Urinary bladder (tissue), 4 donors: ENCODE measurements at places on chromosomes 5 and 9. TPM values are rescaled to one million over a fixed set of nuclear protein-coding genes. Genes with fewer than 3 reads are reported as not detected.

DNA sequence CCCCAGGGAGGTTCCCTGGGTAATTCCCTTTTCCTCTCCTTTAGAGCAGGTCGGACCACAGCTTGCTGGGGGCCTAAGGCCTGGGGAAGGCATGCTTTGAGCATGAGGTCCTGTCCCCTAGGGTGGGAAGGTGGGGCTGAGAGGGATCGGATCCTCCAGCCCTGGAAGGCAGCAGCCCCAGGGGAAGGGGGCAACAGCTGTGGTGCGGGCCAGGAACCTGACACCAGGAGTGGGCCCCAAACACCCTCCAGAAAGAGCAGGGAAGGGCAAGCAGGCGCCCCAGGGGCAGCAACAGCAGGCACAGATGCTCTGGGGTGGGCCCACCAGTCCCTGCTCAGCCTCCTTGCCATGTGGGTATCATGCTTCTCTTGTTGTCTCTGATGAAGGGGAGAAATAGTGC lies 3.2 kb upstream of the CORO2A start:
- no peak for DNase-seq

GRCh38 chr5:137367951-137368350 lies 131.2 kb downstream of the SPOCK1 start:
- DNase-seq: no peak

CHMP5 gene
- total RNA-seq: 76.9 TPM

DNA sequence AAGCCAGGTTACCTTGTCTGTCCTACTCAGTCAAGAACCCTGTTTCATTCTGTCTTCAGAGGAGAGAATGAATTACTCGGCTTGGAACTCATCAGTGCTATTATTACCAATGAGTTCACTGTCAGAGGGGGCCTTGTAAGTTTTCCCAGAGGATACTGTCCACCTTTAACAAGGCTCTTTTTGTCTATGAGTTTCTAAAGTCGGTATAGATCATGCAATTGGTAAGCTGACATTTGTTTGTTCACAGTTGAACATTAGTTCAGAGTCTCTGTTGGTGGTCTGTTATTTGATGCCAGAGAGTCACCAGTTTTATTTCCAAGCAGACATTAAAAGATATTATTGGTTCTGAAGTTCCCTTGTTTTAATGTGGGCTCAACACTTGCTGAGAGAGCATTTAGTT lies 58.1 kb upstream of the DHFR start:
- no peak for DNase-seq

GRCh38 chr5:89449392-89450148 lies 566.6 kb upstream of the MEF2C start:
- DNase-seq: no peak

DNA sequence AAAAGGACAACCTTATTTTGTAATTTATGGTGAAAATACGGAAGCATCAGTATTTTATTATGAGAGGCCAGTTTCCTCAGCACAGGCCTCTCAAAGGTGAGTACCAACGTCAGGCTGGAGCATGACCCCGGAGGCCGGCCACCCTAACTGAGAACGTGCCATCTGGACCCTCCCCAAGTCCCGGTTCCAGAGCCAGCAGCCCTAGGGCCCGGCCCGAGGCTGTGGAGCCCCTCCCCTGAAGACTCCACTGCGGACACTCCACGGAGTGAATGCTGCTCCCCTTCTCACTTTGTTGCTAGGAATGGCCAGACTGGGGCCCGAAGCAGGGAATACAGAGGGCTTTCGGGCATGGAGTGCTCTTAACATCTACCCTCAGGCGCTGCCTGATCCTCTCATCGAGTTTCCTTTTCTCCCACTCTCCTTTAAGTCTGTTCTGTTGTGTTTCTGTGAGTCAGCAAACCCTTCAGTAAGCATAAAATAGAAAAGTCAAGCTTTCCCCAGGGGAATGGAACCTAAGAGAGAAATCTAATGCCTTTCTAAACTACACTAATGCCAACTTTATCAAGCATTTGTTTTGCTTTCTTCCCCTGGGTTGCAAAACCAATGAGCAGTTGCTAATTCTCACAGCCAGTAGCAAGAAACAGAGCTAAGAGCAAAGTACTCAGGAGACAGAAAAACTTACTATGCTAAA lies 4.5 kb downstream of the BRD9 start:
- DNase-seq: no peak

TARS1 gene
- total RNA-seq: 115 TPM

GRCh38 chr5:162068412-162068811 lies 839 bp downstream of the GABRG2 start:
- DNase-seq: peak; percentile 4

GRCh38 chr5:620586-621180 lies 8.5 kb downstream of the CEP72 start:
- DNase-seq: no peak

BRD8 gene
- 45.8 TPM for total RNA-seq

DNA sequence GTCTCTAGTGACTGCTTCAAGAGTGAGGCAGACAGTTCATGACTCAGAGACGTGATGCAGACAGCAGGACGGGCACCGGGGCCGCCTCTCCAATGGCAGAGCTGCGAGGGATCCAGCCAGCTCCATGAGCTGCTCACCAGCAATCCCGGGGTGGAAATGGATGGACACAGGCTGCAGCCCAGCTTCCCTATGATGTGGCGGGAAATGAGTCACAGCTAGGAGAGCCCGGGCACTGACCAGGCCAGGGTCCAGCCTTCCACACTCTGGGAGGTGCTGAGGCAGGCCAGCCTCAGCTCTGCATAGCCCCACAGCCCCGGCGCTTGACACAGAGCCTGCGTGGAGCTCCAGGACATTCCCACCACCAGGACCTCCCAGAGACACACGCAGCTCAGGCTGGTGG lies 244.8 kb upstream of the IRX2 start:
- no peak for DNase-seq

- DNase-seq: no peak
These were observed 123.5 kb downstream of the SLC24A2 start for GRCh38 chr9:19665146-19665863.

BOD1 gene
- 37.6 TPM for total RNA-seq

GRCh38 chr9:135821116-135821515 lies 86.2 kb downstream of the CAMSAP1 start:
- no peak for DNase-seq

GRCh38 chr5:14399054-14399692 lies 182.4 kb upstream of the OTULINL start:
- DNase-seq: no peak

GRCh38 chr5:11780641-11781345 lies 123.5 kb downstream of the CTNND2 start:
- DNase-seq: no peak

DNA sequence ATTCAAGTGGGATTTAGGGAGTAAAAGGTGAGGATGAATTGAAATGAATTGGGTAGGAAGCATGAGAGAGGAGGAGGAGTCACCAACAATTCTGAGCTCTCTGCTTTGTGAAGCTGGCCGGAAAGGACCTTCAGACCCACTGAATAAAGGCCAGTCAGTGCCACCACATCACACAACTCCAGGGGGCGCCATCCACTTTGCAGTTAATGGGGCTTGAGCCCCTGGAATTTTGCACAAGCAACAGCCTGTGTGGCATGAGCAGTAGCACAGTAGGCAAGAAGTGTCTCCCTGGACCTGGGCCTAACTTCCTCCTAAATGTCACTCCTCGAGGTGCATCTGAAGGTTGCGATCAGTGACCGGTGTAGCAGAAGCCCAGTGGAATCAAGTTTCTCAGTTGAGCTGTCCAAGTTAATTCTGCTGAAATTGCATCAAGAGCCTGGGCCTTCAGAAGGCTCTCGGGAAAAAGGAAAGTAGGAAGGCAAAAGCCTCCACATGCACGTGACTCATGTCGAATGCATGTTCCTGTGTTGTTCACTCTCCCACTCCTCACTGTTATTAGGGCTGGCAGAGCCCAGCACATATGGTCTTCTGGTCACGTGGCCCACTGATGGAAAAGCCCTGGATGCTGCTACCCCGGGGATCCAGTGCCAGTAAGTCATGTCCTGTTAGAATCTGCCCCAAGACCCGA lies 27.8 kb upstream of the GLIS3 start:
- DNase-seq: no peak

DNA sequence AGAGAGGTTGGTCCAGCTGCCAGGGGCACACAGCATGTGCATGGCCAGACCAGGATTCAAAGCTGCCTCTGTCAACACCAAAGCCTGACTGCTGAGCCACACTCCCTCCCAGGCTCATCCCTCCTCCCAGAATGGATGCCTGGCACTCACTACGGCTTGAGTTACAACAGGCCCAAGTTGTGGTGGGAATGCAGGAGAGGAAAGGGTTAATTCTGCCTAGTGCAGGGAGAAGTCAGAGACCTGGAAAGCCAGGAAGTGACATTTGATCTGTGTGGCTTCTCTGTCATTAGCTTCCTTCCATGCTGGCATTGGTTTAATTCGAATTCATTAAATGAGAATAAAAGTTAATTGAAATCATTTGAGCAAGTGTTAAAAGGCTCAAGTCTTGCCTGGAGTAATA lies 150.0 kb downstream of the NSG2 start:
- no peak for DNase-seq

DNA sequence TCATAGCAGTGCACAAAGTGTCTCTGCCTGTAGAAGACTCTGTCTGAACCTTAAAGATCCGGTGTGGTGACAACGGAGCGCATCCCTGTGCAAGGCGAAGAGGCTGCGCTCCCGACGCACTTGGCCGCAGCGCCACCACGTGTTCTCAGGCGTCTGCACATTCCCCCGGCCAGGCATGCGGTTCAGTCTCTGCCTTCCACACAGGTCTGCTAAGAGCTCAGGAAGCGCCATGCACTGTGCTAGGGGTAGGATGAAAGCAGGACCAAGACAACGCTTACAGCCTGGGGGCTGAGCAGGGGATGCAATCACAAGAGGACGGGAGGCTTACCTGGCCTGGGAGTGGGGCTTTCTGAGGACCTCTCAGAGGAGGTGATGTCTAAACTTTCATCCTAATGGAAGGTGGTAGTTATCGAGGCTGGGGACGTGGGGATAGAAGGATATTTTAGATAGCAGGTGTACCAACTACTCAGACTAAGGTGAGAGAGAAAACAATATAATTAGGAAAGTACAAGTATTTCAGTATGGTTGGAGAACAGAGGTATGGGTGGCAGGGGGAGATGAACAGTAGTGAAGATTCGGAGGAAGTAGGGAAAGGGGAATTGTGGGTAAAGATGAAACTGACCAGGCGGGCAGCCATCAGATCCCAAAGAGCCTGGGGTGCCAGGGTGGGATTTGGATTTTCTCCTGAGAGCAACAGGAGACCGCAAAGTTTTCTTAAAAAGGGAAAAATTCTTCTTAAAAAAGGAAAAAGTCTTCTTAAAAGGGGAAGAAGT lies 13.3 kb downstream of the CAPSL start:
- DNase-seq: no peak

DNA sequence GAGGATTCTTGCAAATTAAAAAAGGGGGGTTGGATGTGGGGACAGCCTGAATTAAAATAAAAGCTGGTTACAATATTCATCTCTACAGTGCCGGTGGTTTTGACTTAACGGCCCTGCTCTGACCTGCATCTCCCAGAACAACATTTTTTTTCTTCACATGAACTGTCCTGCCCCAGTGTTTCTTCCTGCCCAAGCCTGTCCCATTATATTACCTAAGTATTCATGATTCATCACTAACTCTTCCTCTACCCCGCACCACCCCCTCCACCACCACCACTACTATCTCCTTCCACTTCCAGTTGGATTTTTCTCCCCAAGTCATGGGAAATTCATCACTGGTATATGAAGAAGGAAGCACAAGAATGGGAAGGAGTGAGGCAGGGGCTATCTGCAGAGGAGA lies 90.1 kb downstream of the ZFAND5 start:
- no peak for DNase-seq

GRCh38 chr5:159170021-159170420 lies 39.3 kb downstream of the RNF145 start:
- DNase-seq: no peak

DNA sequence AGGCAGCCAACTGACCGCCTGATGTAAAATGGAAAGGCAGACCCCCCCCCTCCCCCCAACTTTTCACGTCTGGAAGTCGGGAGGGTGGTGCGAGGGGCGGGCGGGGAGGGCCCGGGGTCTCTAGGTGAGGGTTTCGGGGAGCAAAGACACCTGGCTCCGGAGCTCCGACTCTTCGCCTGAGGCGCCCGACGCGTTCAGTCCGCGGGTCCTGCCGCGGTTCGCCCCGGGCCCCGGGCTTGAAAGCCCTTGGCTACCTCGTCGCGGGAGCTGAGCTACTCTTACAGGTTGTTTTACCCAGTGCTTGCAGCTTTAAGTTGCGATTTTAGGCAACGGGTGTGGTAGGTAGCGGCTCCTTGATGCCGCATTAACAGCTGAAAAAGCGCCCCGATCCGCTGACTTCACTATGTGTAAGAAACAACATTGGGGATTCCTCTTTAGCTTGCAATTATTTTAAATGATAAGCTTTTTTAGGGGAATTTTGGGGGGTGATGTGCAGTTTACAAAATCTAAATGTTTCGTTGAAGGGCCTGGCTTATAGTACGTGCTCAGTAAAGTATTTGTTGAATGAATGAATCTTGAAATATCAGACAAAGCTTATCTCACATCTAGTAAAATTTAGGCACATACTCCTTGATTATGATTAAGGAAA lies 722 bp downstream of the CDC42SE2 start:
- DNase-seq: no peak

GRCh38 chr5:97494465-97494864 lies 311.4 kb upstream of the RIOK2 start:
- DNase-seq: no peak

DNA sequence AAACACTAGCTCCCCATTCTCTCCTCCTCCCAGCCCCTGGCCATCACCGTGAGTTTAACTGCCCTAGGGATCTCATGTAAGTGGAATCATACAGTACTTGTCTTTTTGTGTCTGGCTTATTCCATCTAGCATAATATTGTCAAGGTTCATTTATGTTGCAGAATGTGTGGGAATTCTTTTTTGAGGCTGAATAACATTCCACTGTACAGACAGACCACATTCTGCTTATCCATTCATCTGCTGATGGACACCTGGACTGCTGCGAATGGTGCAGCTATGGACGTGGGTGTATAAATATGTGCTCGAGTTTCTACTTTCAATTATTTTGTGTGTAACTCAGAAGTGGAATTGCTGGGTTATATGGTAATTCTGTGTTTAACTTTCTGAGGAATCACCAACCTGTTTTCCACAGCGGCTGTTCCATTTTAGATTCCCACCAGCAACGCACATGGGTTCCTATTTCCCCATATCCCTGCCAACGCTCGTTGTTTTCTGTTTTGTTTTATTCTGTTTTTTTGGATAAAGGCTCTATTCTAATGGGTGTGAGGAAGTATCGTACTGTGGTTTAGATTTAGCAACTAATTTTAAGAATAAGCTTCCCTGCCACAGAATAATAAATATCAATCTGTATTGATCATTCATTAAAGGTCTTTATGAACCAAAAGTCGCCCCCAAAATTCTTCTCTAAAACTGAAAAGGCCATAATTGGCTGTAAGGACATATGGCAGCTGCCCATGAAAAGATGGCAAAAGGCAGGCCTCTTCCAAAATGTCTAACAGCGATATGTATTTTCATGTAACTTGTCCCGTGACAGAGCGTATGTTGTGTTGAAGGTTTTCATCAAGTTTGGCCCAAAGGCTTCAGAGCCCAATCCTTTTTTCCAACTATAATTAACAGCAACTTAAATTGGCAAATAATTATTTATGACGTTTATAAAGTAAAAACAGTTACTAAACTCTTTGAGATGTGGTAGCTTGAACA lies 70.3 kb downstream of the DAP start:
- DNase-seq: no peak
